ENCODE measurements at places on chromosomes 11 and 22.

DNA sequence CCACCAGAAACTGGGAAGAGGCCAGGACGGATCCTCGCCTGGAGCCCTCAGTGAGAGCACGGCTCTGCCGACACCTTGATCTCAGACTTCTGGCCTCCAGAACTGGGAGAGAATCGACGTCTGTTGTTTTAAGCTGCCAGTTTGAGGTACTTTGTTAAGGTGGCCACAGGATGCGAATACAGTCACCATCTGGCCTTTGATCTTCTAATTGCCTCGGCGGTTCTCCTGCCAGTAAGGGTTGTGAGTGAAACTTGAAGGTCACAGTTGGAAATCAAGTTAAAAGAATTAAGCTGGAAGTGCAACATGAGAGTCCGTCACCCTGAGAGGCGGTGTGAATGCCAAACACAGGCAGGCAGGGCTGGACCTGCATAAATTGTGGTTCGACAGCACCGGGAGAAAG, 27.9 kb downstream of the PARVB start:
- no peak for DNase-seq

DNA sequence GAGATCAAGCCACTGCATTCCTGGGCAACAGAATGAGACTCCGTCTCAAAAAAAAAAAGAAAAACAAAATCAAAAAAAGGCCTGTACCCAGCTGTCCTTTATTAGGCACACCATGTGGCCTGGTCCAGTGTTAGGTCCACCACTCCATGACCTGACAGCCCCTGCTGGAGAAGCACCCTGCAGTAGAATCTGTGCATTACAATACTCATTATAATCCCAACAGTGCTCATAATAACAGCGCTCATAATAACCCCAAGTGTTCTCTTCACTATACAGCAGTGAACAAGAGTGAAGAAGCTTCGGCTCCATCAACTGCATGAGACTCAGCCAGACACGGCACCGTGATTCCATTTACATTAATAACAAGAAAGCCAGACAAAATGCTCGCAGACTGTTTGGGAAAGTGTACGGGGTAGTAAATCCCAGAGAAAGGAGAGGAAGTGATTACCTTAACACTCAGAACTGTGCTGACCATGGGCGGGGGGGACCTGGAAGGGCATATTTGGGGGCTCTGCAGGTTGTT, 8.9 kb upstream of the EHD1 start:
- DNase-seq: no peak

- no peak for DNase-seq
Observed at GRCh38 chr11:70381350-70381749, 17.0 kb upstream of the CTTN start.

DNA sequence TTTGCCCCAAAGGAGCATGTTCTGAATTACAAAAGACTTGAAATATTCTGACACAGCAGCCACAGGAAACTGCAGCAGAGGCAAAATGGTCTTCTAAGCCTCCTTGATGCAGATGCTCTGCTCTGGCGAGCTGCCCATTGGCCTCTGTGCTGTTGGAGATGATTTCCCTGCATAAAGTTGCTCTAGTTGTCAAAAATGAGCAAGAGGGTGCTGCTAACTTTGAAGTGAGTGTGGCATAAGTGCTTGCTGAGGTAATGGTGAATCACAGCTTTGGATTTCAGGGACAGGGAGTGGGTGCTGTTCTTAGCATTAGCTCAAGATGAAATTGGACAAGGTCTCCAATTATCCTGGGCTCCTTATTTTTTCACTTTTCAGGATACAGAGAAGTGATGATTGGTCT, 435.4 kb downstream of the TMEM135 start:
- DNase-seq: no peak

DNA sequence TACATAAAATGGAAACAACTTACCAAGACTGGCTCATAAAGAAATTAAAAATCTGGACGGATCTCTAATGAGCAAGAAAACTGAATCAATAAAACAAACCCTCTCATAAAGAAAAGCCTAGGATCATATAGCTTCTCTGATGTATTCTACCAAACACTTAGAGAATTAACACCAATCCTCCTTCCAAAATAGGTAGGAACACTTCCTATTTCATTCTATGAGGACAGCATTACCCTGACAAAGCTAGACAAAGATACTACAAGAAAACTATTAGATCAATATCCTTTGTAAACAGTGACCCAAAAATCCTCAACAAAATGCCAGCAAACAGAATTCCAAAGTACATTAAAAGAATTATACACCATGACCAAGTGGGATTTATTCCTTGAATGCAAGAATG, 52.9 kb upstream of the CLTCL1 start:
- no peak for DNase-seq

GRCh38 chr22:47851586-47851985, 1089.1 kb downstream of the TBC1D22A start:
- DNase-seq: no peak

GRCh38 chr22:31637447-31637890, 24.5 kb downstream of the PISD start:
- no peak for DNase-seq

DNA sequence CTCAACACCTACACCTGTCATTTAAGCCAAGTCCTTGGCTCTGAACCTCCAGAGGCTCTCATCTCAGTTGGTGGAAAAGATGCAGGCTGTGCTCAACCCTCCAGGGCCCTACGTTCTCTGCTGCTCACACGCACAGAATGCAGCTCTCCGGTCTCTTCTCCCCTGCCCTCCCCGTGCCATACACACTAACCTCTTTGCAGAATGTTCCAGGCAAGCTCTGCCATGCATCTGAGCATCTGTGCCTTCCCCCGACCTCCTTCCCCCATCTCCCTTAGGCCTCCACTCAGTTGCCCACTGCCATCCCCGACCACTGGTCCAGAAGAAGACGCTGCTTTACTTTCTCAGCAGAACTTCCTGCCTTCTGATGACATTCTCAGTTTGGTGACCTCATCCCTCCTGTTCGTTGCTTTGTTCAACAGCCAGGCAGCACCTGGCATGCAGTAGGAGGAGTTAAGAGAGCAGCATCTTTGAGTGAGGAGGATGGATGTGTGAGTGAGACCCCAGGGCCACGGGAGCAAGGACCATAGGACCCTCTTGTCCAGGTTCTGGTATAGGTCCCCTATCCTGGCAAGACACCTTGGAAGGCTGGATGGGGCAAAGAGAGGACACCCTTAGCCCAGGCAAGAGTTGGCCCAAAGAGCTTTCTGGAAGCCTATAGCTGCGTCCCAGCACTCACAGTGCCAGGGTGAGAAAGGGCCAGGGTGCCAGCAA, 598.0 kb downstream of the BRD1 start:
- no peak for DNase-seq

DNA sequence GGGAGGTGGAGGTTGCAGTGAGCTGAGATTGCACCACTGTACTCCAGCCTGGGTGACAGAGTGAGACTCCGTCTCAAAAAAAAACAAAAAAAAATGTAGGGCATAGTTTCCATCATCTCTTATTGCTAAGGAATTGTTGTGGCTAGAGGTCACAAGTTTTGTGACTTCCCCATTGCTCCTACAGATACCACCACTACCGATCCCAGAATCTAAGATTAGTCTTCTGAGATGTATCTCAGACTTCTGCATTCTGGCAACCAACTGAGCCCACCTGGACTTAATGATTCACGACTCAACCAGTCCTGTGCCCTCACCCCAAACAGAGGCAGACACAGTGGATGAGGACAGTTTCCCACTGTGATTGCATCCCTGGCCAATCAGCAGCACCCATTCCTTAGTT, 148.9 kb downstream of the NECTIN1 start:
- no peak for DNase-seq

- DNase-seq: no peak
Observed at GRCh38 chr22:50657925-50658324, 14.7 kb upstream of the SHANK3 start.

GRCh38 chr11:19216021-19216420, 14.2 kb upstream of the CSRP3 start:
- no peak for DNase-seq
